Activated naive CD8-positive, alpha-beta T cell treated with anti-CD3 and anti-CD28 coated beads for 36 hours (primary cell): ENCODE measurements at places on chromosomes 4 and X. TPM values are rescaled to one million over a fixed set of nuclear protein-coding genes. Genes with fewer than 3 reads are reported as not detected.

DNA sequence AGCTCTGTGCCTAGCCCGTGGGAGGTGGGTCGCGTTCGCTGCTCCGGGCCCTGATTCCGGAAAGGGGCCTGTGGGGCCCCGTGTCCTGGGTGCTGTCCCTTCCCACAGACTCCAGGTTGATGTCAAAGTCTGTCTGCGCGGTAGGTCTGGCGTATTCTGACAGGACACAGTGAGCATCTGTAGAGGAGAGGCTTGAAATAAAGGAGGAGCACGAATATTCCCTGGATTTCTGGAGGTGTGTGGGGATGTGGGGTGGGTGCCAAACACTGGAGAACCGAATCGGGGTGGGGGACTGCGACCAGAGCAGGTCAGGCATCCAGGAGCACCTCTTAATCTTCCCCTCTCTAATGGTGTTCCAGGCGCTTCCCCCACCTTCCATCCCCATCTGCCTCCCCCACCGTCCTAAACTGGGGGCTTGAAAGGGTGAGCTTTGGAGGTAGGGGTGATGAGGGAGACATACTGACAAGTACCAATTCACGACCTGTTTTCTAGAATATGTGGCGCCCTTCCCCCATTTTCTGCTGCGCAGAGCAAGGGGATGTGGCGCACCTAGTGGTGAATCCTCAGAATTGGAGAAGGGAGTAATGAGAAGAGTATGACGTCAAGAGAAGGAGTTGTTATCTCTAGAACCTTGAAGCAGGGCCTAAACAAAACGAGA, 877 bp downstream of the GPRASP1 start:
- peak overlapping the region; percentile 91 for H3K4me3 ChIP-seq
- DNase-seq: peak; percentile 38
- H3K36me3 ChIP-seq: peaks cover 8% of the 10 kb centered on the region
- peak overlapping the region; percentile 85 for H3K27ac ChIP-seq

DNA sequence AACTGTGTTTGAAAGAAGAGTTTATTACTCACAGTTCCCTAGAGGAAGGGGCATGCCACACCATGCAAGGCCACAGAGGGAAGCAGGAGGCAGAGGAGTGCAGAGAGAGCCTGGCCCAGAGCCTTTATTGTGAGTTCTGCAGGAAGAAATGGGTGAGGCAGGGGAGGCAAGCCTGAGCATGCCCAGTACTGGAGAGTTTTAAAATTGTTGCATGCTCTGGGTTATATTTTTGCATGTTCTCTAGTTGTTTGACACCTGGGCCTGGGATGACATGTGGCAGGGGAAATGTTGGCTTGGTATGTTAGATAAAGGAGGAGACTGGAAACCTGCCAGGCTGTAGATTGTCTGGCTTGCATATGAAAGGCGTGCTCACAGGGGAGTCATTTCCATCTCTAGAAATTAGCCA, 19.7 kb upstream of the CRMP1 start:
- no peak overlapping the region for H3K4me3 ChIP-seq
- H3K27ac ChIP-seq: no peak overlapping the region
- no peaks in the 10 kb centered on the region for H3K36me3 ChIP-seq
- no peaks in the 10 kb centered on the region for H3K4me1 ChIP-seq
- peaks cover 5% of the 10 kb centered on the region for H3K27me3 ChIP-seq

DNA sequence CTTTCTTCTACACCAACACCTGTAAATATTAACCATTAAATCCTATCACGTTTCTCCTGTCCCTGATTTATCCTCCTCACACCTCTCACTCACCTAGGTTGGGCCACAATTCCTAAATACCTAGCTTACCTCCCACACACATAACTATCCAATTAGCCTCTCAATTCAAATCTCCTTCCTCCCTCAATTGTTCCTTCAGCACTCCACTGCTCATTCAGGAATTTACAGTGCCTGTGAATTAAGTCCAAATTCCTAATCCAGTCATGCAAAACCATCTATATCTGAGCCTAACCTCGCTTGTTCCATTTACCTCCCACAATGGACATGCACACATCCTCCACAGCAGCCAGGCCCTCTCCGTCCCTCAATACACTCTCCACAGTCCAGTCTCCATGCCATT, 17.5 kb downstream of the ANXA5 start:
- no peak overlapping the region for H3K4me3 ChIP-seq
- no peaks in the 10 kb centered on the region for H3K4me1 ChIP-seq
- no peaks in the 10 kb centered on the region for H3K27me3 ChIP-seq
- H3K36me3 ChIP-seq: peaks cover 6% of the 10 kb centered on the region

The CCSER1 gene
- total RNA-seq: 0.29 TPM

The PABPC1L2A gene
- not detected for total RNA-seq

DNA sequence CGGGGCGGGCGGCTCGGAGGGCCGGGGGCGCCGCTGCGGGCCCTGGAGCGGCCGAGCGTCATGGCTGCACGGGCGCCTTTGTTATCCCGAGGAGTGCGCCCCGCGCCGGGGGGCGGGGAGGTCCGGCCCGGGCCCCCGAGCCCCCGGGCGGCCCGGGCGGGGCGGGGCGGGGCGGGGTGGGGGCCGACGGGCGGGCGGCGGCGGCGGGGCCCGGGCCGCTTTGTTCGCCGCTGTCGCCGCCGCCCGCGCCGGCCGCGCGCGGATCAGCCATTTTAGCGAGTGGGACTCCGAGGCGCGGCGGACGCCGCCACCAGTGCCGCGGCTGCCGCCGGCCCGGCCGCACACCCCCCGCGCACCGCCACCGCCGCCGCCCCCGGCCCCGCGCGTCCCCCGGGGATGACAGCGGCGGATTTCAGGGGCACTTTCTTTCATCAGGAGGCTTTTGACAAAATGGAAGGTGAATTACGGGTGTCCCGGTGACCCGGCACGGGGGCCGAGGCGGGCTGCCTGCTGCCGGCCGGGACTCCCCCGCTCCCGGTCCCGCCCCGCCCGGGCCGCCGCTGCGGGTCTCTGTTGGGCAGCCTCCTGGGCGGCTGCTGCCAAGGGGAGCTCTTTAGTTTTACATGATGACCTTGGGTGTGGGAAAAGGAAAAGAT, 1.2 kb downstream of the HMGB3 start:
- H3K27me3 ChIP-seq: peaks cover 29% of the 10 kb centered on the region
- H3K4me1 ChIP-seq: peaks cover 3% of the 10 kb centered on the region
- peaks cover 13% of the 10 kb centered on the region for H3K36me3 ChIP-seq
- H3K27ac ChIP-seq: peak overlapping the region; percentile 65
- peak overlapping the region; percentile 82 for H3K4me3 ChIP-seq
- DNase-seq: peak; percentile 7

DNA sequence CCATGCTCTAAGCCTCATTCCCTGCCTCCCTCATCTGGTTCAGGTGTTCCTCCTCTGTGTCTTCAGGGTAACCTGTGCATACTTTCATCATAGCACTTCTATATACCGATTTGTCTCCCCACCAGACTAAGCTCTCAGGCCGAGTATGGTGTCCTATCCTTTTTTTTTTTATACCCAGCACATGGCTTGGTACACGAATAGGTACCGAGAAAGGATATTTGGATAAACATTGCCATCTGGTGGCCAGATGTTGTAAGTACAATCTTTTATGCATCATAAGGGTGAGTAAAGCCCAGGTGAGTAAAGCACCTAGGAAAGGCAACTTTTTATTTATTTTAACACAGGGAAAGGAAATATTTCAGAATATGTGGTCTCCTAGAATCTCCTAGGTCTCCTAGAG, 68.4 kb downstream of the MID2 start:
- peaks cover 19% of the 10 kb centered on the region for H3K36me3 ChIP-seq
- peak; percentile 8 for DNase-seq
- H3K4me1 ChIP-seq: no peaks in the 10 kb centered on the region
- no peak overlapping the region for H3K4me3 ChIP-seq

GRCh38 chr4:17704020-17704650, 77.3 kb downstream of the FAM184B start:
- no peaks in the 10 kb centered on the region for H3K4me1 ChIP-seq
- H3K36me3 ChIP-seq: no peaks in the 10 kb centered on the region
- DNase-seq: no peak
- H3K27ac ChIP-seq: no peak overlapping the region
- H3K4me3 ChIP-seq: no peak overlapping the region

- no peaks in the 10 kb centered on the region for H3K36me3 ChIP-seq
- H3K4me3 ChIP-seq: no peak overlapping the region
- no peak for DNase-seq
- H3K27ac ChIP-seq: no peak overlapping the region
Observed at GRCh38 chrX:120297923-120298322, 13.3 kb downstream of the TMEM255A start.

- peaks cover 8% of the 10 kb centered on the region for H3K27me3 ChIP-seq
- DNase-seq: no peak
- no peak overlapping the region for H3K4me3 ChIP-seq
- H3K27ac ChIP-seq: no peak overlapping the region
- H3K4me1 ChIP-seq: no peaks in the 10 kb centered on the region
Observed at GRCh38 chr4:24747234-24747975, 48.0 kb upstream of the SOD3 start.

DNA sequence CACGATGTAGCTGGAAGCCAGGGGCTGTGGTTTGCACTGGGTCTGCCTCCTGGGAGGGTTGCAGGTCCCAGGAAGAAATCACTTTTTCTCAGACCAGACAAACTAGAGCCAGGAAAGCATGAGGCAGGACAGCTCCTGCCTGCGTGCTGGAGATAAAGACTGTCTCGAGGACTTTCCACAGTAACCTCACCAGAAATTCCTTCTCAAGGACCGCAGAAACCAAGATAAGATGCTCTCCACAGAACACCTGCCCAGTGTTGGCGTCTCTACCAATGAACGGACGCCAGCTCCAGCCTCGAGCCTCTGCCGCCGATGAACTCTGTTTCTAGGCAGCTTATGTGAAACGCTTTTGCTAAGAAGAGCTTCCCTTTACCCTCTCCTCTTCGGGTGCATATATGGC, 76.9 kb upstream of the AFAP1 start:
- no peaks in the 10 kb centered on the region for H3K4me1 ChIP-seq
- no peaks in the 10 kb centered on the region for H3K36me3 ChIP-seq
- H3K4me3 ChIP-seq: no peak overlapping the region
- H3K27me3 ChIP-seq: no peaks in the 10 kb centered on the region

The CLNK gene
- total RNA-seq: 0.32 TPM

- DNase-seq: no peak
- H3K4me1 ChIP-seq: no peaks in the 10 kb centered on the region
- H3K27ac ChIP-seq: no peak overlapping the region
- no peaks in the 10 kb centered on the region for H3K27me3 ChIP-seq
- H3K36me3 ChIP-seq: no peaks in the 10 kb centered on the region
Observed at GRCh38 chr4:89823416-89823815, 13.5 kb downstream of the SNCA start.

GRCh38 chr4:6595897-6596537, 21.0 kb downstream of the MAN2B2 start:
- DNase-seq: no peak
- no peaks in the 10 kb centered on the region for H3K4me1 ChIP-seq
- H3K27me3 ChIP-seq: no peaks in the 10 kb centered on the region

DNA sequence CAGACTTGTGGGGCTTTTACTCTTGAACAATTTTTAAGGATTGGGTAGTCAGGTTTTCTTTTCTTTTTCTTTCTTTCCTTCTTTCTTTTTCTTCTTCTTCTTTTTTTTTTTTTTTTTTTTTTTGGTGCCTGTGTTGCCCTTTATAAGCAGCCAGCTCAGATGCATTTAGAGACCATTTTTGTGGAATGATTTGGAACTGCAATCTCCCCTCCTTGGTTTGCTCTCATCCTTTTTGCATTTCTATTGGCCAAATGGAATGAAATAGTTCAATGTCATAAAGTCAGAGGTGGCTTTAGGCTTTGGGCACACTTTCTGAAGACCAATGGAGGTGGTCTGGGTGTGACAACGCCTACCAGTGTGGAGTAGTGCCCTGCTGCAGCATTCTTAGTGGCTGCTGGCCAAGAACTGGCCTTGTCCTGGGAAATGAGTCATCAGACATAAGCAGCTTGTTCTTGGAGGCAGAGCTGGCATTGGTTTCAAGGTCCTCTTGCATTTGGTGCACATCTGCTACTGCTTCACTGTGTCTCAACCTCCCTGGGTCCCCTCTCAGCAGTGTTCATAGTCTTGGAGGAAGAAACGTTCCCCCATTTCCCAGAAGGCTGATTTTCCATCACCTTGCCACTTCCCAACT, 84.5 kb downstream of the CT47B1 start:
- no peaks in the 10 kb centered on the region for H3K36me3 ChIP-seq
- no peak overlapping the region for H3K4me3 ChIP-seq
- DNase-seq: no peak
- H3K4me1 ChIP-seq: peaks cover 9% of the 10 kb centered on the region
- no peaks in the 10 kb centered on the region for H3K27me3 ChIP-seq

GRCh38 chr4:153233761-153234371, 29.6 kb downstream of the TRIM2 start:
- no peak overlapping the region for H3K4me3 ChIP-seq
- H3K4me1 ChIP-seq: peaks cover 17% of the 10 kb centered on the region
- no peak for DNase-seq
- peaks cover 18% of the 10 kb centered on the region for H3K27me3 ChIP-seq

The CYSLTR1 gene
- 0.36 TPM for total RNA-seq

- H3K27ac ChIP-seq: no peak overlapping the region
- no peaks in the 10 kb centered on the region for H3K27me3 ChIP-seq
- no peaks in the 10 kb centered on the region for H3K4me1 ChIP-seq
- H3K4me3 ChIP-seq: no peak overlapping the region
Observed at GRCh38 chrX:68114573-68115129, 318.6 kb downstream of the OPHN1 start.

DNA sequence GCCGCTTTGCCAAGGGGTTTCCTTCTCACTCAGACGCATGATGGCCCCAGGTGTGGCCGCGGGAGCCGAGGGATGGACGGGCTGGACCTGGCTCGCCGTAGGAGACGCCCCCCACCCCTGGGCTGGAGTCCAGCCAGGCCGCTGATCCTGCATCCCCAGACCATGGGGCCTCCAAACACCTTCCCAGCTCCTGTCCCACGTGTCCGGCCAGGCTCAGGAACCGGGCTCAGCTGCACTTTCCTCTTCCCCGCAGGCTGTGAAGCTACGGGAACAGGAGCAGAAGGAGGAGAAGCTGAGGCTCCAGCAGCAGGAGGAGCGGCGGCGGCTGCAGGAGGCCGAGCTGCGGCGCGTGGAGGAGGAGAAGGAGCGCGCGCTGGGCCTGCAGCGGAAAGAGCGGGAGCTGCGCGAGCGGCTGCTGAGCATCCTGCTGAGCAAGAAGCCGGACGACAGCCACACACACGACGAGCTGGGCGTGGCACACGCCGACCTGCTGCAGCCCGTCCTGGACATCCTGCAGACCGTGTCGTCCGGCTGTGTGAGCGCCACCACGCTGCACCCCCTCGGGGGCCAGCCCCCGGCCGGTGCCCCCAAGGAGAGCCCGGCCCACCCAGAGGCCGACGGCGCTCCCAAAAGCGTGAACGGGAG, 9.1 kb downstream of the AKAP17A start:
- no peaks in the 10 kb centered on the region for H3K27me3 ChIP-seq
- H3K36me3 ChIP-seq: peaks cover 45% of the 10 kb centered on the region
- no peaks in the 10 kb centered on the region for H3K4me1 ChIP-seq
- H3K4me3 ChIP-seq: no peak overlapping the region
- no peak overlapping the region for H3K27ac ChIP-seq

DNA sequence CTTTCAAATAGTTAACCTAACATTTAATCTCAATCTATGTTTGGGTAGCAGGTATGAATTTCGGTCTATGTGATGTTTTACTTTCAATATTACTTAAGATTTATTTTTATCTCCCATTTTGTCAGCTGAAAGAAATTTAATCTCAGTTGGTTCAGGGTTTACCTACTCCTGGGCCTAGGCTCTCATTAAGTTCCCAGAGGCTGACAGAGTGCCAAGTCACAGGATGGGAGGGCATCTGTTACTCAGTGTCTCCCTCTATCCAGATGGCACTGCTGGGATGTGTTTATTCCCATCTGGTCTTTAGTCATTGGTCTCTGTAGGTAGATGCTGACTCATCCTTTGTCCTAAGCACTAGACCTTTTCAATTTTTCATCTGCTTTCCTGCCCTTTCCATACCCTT, 129.4 kb upstream of the ARSJ start:
- peaks cover 7% of the 10 kb centered on the region for H3K27me3 ChIP-seq
- peaks cover 4% of the 10 kb centered on the region for H3K4me1 ChIP-seq
- no peak overlapping the region for H3K4me3 ChIP-seq
- DNase-seq: no peak
- H3K27ac ChIP-seq: no peak overlapping the region

The SLC10A6 gene
- total RNA-seq: not detected
